ENCODE measurements at places on chromosomes 6 and 20.

- DNase-seq = no peak
These were observed 67.1 kb downstream of the HDGFL1 start for GRCh38 chr6:22636452-22636851.

- DNase-seq = no peak
These were observed 17.3 kb upstream of the WFDC2 start for GRCh38 chr20:45452238-45452637.

GRCh38 chr6:133241901-133242636, 912 bp downstream of the EYA4 start:
- DNase-seq = no peak

GRCh38 chr6:8574749-8575468, 139.6 kb upstream of the SLC35B3 start:
- DNase-seq = no peak

- no peak for DNase-seq
These were observed 425.3 kb upstream of the SLC35B3 start for GRCh38 chr6:8860671-8861070.

GRCh38 chr6:108476376-108476775, 84.3 kb upstream of the FOXO3 start:
- DNase-seq = no peak

DNA sequence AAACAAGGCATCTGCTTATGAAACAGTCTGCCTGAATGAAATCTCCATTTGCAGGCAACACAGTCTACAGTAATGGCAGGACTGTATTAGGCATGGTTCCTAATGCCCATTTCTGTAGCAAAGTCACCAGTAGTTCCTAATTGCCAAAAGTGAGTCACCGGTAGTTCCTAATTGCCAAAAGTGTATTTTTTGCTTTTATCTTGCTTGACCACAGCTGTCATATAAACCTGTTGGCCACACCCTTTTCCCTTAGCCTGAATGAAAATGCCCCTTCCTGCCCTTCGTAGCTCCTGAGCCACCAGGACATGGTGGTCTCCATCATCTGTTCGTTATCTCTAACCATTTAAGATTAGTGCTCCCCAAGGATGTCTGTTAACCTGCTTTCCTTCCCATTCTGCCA, 34.5 kb downstream of the MTHFD1L start:
- no peak for DNase-seq

GRCh38 chr20:5643936-5644335, 106.3 kb upstream of the SHLD1 start:
- no peak for DNase-seq

DNA sequence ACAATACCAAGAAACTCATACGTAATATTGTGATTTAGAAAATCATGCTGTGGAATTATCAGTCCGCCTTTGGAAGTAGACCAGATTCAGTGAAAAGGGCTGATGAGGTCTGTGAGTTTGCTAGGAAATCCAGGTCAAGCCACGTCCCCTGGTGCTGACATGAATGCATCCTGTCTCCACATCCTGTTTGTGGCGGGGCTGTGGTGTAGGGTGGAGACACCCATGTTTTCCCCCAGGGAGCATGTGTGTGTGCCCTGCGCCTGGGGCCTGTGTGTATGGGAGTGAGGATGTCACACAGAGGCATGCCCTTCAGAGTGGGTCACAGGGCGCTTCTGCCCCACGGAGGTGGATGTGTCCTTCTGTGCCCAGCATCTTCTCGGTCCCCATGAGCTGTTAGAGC, 109.1 kb downstream of the SASH1 start:
- no peak for DNase-seq

GRCh38 chr6:9659848-9660247, 755.0 kb downstream of the TFAP2A start:
- no peak for DNase-seq

DNA sequence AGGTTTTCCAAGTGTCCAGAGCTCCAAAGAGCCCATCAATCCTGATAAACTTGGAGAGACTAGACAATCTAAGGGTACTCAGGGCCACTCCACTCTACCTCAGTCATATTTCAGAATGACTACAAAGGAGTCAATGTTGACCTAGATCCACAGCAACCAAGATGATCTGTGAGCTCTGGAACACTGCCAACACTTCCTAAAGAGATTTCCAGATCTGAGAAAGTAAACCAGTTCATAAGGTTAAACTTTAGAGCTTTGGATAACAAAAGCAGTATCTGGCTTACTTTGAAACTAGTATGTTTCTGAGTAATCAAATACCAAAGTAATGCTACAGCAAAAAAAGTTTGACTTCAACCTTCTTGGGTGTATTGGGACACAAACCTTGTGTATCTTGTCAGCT, 122.7 kb downstream of the BTBD9 start:
- peak; percentile 9 for DNase-seq

DNA sequence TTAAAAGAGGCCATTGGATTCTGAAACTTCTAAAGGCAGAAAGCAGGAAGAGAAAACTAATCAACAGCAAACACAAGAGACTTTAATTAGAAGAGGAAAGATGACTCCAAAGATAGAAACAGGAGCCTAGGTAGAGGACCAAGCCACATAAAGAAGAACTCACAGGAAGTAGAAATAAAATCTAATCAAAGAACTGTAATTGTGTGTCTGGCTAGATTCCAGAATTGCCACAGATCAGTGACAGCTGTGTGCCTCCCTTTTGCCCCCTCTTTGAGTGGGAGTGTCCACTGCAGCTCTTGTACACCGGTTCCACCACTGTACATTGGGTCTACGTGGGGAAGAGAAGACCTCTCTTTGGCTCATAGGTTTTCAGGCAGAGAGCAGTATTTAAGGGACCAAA, 22.3 kb upstream of the THEMIS start:
- DNase-seq = no peak

DNA sequence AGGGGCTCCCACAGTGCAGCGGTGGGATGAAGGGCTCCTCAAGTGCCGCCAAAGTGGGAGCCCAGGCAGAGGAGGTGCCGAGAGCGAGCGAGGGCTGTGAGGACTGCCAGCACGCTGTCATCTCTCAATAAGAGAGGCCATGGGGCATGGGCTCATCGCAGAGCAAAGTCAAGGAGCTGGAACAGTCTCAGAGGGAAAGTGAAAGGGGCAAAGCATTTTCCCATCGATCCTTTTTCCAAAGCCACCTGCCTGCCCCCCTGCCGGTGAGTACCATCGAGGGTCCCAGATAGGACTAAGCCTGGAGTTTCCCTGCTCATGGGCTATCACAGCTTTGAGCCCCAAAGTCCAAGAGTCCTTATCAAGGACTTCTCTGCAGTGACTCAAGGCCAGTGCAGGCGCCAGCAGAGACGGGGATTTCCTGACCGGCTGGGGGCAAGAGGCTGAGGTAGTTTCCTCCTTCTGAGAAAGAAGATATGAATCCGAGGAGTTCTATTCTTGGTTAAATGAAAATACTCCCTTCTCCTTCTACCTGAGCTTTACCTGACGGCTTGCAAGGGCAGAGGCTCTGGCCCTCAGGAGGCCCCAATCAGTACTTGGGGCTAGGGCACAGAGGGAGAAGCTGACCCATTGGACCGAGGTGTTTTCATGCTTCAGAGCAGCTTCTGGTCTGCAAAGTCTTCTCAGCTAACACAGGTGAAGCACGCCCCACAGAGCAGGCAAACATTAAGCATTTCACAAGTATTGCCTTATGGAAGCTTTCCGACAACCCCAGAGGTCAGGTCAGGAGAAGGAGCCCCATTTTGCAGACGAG, 22.6 kb downstream of the ETV7 start:
- no peak for DNase-seq

- no peak for DNase-seq
These were observed 17.9 kb downstream of the RAB5IF start for GRCh38 chr20:36623444-36623843.
